NCI-H1417 treated with DMSO at 0.1 percent for 48 hours (cell line): ENCODE measurements at places on chromosomes 2 and 18.

- no peak for DNase-seq
Observed at GRCh38 chr18:73414598-73414997, 546.8 kb upstream of the NETO1 start.

DNA sequence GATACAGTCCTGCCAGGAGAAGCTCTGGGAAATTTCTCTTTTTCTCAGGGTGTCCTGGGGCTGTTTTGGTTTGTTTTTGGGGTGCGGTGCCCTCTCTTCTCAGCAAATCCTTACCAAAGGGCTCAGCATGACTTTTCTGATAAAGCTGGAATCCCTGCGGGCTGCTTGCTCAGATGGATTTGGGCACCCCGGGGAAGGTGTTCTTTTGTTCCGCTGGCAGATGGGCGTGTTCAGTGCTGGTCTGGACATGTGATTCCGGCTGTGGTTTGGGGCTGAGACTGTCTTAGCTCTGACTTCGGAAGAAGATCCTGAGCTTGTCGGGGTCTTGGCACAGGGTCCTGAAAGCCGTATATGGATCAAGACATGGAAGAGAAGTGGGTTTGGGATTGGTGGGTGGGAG, 134.2 kb upstream of the SPRED2 start:
- DNase-seq, result no peak

DNA sequence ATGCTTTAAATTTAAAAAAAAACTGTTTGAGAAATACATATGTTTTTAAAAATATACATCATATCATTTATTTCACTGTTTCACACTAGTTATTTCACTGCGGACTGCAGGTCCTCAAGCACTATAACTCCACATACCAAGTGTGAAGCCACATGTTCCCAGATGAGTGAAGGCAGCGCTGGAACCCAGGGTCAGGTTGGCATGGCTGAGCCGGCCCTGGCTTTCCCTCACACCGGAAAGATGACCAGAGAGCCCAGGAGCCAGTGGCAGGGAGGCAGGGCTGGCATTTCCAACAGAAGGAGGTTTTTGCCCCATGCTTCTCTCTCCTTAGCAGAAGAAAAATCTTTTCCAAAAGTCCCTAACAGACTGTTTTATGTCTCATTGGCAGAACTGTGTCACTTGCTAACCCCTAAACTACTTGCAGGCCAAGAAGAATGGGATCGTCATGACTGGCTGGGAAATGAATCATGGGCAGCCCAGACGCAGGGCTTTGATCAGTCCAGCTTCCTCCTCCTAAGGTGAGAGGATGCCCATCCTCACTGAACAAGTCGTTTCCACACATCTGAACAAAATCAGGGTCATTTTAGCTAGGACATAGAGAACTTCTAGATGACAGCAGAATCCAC, 287.6 kb upstream of the HNRNPA3 start:
- no peak for DNase-seq

DNA sequence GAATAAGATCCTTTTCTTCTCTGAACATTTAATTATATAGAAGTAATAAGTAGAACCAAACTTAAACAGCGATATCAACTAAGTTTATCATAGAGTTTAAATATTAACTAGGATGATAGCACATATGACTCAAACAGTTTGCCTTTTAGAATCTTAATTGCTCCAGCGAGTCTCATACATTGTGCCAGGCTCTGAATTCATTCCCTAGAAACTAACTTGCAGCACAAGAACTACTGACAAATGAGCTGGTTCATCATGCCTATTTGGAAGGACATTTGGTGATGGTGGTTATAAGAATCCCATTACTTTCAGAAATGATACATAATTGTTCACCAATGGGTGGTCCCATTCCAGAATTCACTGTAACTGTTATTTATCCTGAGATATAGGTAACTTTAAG, 1026.6 kb upstream of the DDX18 start:
- DNase-seq, result no peak

GRCh38 chr18:50559752-50560680, at the start of gene MAPK4:
Gene MAPK4 (plus strand): TSS chr18:50560087. CDS start chr18:50663959, 103,872 bp downstream.
- DNase-seq, result no peak
